ENCODE measurements at places on chromosomes 4 and X.

- DNase-seq: no peak
These were observed 1712.5 kb downstream of the C4orf33 start for GRCh38 chr4:130808492-130808891.

GRCh38 chr4:143341186-143341755 is 4.6 kb downstream of the GAB1 start:
- DNase-seq: peak; percentile 24

DNA sequence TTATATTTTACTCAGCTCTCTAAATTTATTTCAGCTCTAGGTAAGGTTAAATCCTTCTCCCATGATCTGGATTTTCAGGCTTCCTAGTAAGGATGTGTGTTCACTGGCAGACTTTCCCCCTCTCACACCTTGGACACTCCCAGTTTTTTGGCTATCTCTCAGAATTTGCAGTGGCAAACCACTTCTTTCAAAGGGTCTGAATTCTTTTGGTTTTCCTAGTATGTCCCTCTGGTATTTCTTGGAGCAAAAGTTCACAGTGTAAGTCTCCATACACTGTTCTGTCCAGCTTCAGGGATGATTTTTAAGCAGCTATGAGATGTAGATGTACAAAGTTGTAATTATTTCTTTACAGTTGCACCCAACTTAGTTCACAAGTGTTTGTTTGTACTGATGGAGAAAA is 653.8 kb upstream of the GALNT7 start:
- no peak for DNase-seq

DNA sequence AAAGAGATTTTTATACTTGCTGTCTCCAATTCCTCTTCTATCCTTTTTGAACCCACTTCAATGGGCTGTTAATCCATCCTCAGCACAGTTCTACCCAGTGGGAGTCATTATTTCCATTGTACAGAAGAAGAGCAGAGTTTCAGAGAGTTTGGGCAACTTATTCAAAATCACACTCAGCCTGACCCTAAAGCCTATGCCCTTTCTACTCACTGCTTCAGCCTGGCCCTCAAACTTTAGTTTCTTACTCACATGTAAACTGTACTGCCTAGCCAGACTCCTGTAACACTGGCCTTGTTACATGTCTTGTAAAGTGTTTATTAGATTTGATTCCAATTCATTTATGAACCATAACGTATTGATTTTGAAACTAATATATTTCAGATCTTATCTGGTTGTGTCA is 25.1 kb upstream of the USO1 start:
- DNase-seq: no peak

GRCh38 chr4:159017323-159018026 is 85.4 kb upstream of the RAPGEF2 start:
- no peak for DNase-seq

GRCh38 chrX:1661048-1661921 is 46.4 kb downstream of the ASMT start:
- no peak for DNase-seq

DNA sequence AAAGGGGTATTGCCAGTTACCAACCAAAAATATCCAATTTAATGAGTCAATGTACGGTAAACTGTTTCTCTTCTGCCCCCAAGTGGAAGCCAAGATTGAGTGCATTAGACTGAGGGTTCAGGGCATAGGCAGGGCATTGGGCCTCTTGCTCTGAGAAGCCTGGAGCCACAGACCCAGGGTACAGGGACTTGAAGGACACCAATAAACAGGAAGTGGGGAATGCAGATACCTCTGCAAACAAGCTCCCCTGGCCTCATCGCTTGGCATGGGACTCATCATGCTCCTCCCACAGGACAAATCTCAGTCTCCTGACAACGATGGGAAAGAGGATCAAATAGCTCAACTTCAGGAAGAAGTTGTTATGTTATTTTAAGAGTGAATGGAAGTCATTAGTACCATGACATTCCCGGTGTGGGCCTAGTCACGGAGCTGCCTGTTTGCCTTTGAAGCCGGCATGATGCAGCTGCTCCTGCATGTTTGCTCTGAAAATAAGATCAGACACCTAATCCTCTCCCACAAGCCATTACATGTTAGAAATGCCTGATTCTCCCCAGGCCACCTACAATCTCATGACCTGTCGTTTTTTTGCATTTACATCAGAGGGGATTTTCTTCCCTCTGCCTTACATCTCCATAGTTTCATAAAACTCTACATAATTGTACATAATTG is 224.2 kb downstream of the RCHY1 start:
- no peak for DNase-seq

GRCh38 chr4:101660607-101661006 is 129.9 kb upstream of the BANK1 start:
- DNase-seq: no peak

GRCh38 chr4:110628663-110629213 is 5.9 kb upstream of the PITX2 start:
- DNase-seq: no peak

DNA sequence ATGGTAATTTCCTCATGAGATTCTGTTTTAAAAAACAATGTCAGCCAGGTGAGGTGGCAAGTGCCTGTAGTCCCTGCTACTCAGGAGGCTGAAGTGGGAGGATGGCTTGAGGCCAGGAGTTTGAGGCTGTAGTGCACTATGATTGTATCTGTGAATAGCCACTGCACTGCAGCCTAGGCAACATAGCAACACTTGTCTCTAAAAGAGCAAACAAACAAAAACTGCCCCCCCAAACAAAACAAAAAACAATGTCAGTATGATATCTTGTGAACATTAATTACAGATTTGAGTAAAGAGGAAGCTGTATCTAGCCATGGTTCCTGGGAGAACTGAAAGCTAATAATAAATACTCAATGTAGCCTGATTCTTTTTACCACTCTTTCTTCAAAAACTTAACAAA is 6.8 kb upstream of the MSL3 start:
- DNase-seq: no peak

DNA sequence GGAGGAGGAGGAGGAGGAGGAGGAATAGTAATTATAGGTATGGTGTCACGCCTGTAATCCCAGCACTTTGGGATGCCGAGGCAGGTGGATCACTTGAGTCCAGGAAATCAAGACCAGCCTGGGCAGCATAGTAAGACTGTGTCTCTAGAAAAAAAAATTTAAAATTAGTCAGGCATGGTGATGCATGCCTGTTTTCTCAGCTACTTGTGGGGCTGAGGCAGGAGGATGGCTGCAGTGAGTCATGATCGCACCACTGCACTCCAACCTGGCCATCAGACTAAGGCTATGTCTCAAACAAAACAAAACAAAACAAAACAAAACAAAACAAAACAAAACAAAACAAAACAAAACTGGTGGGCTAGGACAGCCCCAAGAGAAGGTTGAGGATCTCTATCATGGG is 3.0 kb downstream of the STARD8 start:
- DNase-seq: no peak

DNA sequence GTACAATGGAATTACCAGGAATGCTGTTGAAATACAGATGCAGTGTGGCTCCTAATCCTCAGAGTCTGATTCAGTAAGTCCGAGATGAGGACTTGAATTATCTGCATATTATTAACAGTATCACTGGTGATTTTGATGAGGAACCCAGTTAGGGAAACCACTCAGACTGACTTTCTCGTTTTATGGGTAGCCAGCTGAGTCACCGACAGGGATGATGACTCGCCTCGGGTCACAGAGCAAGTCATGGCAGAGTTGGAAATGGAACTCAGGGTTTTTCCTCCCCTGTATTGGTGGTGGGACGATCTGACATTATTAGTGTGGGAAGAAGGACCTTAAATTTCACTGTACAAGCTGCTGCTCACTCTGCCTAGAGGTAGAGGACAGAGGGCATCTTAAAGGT is 51.3 kb downstream of the RTL9 start:
- DNase-seq: no peak

DNA sequence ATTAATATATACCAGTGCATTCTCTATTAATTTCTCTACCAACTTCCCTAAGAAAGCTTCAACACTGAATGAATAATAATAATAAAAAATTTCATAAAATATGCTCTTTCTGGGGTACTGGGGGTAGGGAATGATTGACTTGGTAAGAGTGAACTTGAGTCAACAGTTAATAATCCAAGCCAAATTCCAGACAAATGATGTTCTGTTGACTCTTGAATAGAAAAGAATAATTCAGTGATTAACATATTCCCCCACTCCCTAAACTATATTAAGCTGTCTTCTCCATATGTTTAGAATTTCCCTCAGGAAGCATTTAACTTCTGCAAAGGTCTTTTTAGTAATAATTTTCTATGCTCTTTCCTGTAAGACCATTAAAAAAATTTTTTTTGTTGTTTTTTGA is 12.3 kb downstream of the PGRMC2 start:
- DNase-seq: no peak

- DNase-seq: no peak
These were observed 136.6 kb downstream of the PDGFRA start for GRCh38 chr4:54365691-54366090.

DNA sequence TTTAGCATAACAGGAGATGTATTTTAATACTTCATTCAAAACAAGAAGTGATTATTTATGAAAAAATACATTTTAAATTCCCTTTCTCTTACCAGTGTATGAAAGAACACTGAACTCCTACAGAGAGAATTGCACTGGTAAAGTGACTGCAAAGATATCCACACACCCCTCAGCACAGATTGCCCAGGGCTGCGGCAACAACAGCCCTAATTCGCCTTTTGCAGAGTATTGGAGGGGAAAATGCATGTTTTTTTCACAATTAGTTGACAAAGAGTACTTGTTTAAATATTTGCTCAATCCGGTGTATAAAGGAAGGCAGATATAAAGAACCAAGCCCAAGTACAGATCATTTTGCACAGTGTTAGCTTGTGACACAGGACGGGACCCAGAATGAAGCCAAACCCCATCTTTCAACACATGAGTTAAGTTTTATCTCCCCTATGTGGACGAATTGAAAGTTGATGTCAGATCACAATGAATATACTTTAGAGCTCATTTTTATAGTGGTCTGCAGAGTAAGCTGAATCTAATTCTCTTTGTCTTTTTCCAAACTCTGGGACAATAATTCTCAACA is 551.4 kb upstream of the IGFBP7 start:
- no peak for DNase-seq

DNA sequence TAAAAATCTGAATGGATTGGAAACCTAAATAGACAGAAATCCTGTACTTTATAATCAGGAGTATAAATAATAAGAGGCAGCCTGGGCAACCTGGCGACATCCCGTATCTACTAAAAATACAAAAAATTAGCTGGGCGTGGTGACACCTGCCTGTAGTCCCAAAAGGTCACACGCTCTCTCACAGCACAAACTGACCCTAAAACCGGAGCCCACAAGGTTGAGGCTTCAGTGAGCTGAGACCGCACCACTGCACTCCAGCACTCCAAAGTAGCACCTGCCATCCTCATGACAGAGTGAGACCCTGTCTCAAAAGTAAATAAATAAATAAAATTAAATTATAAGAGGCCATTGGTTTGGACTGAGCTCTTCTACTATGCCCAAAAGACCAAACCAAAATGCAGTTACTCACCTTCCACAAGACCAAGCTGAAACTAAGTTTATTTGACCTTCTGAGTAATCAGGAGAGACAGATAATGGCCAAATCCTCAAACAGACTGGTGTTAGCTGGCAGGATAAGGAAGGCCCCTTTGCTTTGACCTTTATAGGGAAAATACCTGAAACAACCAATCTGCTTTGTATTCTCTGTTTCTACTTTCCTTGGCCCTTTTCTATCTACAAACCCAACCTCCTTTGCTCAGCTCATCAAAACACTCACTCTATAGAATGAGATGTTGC is 3.2 kb upstream of the GRSF1 start:
- DNase-seq: no peak

DNA sequence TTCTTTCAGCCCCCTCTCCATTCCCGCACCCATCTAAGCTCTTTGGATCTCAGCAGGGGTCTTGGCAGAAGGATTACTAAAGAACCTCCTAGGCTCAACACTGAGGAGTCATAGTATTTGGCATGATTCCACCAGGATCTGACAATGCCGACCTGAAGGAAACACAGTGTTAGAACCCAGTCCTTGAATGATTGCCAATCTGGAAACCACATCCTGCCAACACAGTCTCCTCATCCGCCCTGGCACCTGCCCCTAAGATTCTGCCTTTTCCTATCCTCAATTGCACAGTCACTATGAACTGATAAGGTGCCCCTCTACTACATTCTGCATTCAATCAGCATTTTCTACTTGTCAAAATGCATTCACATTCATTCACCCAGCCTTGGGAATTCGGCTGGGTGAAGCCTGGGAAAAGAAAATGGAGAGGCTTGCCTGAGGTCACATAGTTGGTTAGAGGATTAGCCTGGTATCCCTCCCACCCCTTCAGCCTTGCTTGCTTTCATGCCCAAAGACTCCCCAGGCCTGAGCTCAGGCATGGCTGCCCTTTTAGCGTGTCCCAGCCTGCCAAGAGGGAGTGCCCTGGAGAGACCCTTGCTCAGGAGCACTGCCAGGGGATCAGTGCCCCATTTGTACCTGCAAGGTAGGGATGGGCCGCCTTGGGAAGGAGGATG is 2.2 kb upstream of the CLDN2 start:
- DNase-seq: no peak

- no peak for DNase-seq
These were observed 58.5 kb upstream of the ARSJ start for GRCh38 chr4:114037988-114038387.

- no peak for DNase-seq
These were observed 36.2 kb downstream of the DCX start for GRCh38 chrX:111375747-111376146.

DNA sequence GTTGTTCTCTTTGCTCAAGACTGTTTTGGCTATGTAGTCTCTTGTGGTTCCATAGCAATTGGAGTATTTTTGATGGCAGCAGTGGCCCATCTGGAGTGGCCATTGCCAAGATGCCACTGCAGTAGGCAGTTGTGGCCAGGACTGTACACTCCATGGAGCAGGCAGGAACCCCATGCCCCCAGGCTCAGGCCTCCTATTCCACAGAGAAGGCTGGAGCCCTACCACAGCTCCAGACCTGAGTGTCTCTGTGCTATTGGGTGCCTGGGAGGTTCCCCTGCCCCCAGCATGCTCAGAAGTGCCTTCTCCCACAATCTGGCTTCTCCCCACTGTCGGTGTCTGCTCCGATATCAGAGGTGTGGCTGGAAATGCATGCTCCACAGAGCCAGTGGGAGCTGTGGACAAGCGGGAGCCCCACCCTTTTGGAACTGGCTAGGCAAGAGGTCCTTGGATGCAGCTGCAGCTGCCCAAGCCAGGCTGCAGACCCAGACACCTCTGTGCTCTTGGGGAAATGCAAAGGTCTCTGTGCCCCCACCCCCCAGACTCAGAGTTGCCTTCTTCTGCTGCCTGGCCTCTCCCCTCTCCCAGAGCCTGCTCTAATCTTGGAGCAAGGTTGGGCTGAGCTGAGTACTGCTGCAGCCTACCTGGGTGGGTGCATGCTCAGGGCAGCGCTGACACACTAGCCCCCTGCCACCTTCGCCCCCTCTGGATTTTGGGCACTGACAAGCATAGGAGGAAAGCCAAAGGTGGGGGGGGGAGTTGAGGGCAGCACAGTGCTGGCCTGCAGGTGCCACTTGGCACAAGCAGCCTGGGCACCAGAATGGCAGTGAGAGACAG is 46.6 kb upstream of the UBE2NL start:
- no peak for DNase-seq

GRCh38 chr4:76212851-76213414 is 691 bp downstream of the SCARB2 start:
- DNase-seq: no peak

- DNase-seq: no peak
These were observed 8.4 kb upstream of the FHL1 start for GRCh38 chrX:136138939-136139338.

All from dorsolateral prefrontal cortex (tissue), 122 donors.